ENCODE measurements at places on chromosomes 12 and 14.
A peak's percentile ranks its signal among the peaks of the same experiment; 100 is the strongest.

DNA sequence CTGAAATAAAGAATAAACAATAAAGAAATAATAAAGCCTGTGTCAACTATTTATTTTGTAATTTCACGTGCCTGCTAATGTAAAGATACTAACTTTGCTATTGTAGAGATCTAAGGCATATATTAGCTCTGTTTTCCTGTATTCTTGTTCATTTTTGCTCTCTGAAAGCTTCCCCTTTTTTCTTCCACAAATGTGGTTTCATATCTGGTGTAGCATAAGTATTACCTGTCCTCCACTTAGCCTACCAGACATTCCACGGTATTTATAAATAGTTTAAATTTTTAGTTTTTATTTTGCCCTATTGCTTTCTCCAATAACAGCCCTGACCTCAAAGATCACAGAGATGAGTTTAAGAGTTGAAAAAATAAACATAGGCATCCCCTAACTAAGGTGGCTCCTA lies 92.6 kb upstream of the ATP2B1 start:
- H3K27ac ChIP-seq = no peak overlapping the region
- no peak overlapping the region for H3K4me3 ChIP-seq
- no peak for DNase-seq
- no peaks in the 10 kb centered on the region for H3K4me1 ChIP-seq
- no peaks in the 10 kb centered on the region for H3K36me3 ChIP-seq

- H3K4me3 ChIP-seq = no peak overlapping the region
- DNase-seq = no peak
- no peak overlapping the region for H3K27ac ChIP-seq
- H3K27me3 ChIP-seq = no peaks in the 10 kb centered on the region
- no peaks in the 10 kb centered on the region for H3K36me3 ChIP-seq
- peaks cover 23% of the 10 kb centered on the region for H3K4me1 ChIP-seq
Observed at GRCh38 chr14:76975051-76975450, 53.5 kb downstream of the IRF2BPL start.

GRCh38 chr14:56002876-56003625 lies 115.2 kb upstream of the PELI2 start:
- H3K27me3 ChIP-seq = peaks cover 31% of the 10 kb centered on the region
- H3K27ac ChIP-seq = no peak overlapping the region
- peaks cover 32% of the 10 kb centered on the region for H3K4me1 ChIP-seq
- no peak for DNase-seq
- H3K36me3 ChIP-seq = no peaks in the 10 kb centered on the region

DNA sequence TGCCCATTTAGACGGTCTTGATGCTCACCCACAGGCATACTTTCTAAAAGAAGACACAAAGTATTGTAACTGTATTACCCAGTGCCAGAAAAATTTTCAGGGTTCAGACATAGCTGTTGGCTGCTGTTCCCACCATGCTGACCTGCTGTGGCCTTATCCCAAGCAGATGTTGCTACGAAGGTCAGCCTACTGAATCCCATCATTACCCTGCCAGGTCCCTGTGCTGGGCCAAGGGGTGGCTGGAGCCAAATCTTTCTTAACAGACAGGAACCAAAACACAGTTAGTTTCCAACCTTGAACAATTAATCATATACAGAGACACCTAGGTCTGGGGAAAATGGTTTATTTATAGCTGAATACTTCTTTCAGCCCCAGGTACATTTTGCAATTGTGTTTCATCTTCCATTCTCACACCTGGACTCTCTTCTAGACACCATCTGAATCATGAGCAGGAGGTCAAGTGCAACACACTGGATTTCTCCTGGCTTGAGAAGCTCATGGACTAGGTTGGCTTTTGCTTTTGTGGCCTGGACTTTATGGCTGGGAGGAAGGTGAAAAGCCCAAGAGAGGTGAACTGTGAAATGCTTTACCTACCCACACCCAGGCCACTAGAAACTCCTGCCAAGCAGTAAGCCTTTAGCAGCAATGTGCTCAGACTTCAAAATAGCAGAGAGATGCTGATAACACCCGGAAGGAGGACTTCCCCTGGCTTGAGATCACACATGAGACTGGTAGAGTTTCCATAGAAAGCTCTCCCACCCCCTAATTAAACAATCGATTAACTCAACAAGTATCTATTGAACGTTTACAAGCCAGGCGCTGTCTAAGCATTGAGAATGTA lies 150.1 kb downstream of the SUDS3 start:
- no peaks in the 10 kb centered on the region for H3K27me3 ChIP-seq
- no peaks in the 10 kb centered on the region for H3K36me3 ChIP-seq
- DNase-seq = no peak
- H3K27ac ChIP-seq = no peak overlapping the region

GRCh38 chr14:50783563-50783962 lies 47.4 kb downstream of the NIN start:
- DNase-seq = no peak
- H3K4me1 ChIP-seq = peaks cover 47% of the 10 kb centered on the region
- H3K27me3 ChIP-seq = no peaks in the 10 kb centered on the region
- H3K4me3 ChIP-seq = no peak overlapping the region
- H3K27ac ChIP-seq = peak overlapping the region; percentile 74
- H3K36me3 ChIP-seq = peaks cover 4% of the 10 kb centered on the region

GRCh38 chr12:112900298-112901145 lies 6.2 kb upstream of the OAS1 start:
- DNase-seq = peak; percentile 27
- peaks cover 16% of the 10 kb centered on the region for H3K4me1 ChIP-seq
- no peak overlapping the region for H3K4me3 ChIP-seq
- H3K36me3 ChIP-seq = no peaks in the 10 kb centered on the region
- H3K27me3 ChIP-seq = no peaks in the 10 kb centered on the region

DNA sequence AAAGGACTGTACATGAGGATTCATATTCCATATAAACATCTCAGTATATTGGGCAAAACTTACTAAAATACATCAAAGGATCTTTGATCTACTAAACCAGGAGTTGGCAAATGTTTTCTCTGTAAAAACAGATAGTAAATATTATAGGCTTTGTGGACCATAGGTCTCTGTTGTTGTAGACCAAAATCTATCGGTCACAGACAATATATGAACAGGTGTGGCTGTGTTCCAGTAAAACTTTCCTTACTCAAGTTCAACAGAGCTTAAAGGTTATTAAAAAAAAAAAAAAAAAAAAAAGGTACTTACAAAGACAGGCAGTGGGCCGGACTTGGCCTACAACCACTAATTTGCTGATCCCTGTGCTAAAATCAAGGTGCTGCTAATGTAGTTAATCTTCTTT lies 40.3 kb downstream of the PAWR start:
- no peak overlapping the region for H3K4me3 ChIP-seq
- DNase-seq = no peak
- no peaks in the 10 kb centered on the region for H3K36me3 ChIP-seq
- no peaks in the 10 kb centered on the region for H3K4me1 ChIP-seq
- no peak overlapping the region for H3K27ac ChIP-seq
- H3K27me3 ChIP-seq = no peaks in the 10 kb centered on the region

Data from CD4-positive, alpha-beta T cell (primary cell).